Activated CD4-positive, alpha-beta T cell treated with anti-CD3 and anti-CD28 coated beads for 1 hour (primary cell): ENCODE measurements at places on chromosomes 12 and 14.

DNA sequence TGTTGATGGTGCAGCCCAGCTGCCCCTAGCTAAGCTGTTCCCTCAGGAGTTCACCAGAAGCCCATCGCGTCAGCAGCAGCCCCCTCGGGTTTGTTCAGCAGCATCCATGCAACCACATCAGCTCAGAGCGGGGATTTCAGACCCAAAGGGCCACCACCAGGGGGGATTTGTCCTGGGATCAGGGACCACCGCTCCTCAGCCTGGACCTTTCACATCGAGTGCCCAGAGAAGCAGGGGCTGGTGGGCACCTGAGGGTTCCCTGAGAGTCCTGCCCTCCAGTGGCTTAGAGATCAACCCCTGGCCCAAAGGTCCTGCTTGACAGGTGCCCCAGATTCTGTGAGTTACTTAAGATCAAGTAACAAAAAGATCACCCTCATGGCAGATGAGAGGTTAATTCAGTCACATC lies 65.9 kb upstream of the C14orf180 start:
- no peak for DNase-seq

- DNase-seq = no peak
These were observed 15.4 kb downstream of the BHLHE41 start for GRCh38 chr12:26109343-26109881.

DNA sequence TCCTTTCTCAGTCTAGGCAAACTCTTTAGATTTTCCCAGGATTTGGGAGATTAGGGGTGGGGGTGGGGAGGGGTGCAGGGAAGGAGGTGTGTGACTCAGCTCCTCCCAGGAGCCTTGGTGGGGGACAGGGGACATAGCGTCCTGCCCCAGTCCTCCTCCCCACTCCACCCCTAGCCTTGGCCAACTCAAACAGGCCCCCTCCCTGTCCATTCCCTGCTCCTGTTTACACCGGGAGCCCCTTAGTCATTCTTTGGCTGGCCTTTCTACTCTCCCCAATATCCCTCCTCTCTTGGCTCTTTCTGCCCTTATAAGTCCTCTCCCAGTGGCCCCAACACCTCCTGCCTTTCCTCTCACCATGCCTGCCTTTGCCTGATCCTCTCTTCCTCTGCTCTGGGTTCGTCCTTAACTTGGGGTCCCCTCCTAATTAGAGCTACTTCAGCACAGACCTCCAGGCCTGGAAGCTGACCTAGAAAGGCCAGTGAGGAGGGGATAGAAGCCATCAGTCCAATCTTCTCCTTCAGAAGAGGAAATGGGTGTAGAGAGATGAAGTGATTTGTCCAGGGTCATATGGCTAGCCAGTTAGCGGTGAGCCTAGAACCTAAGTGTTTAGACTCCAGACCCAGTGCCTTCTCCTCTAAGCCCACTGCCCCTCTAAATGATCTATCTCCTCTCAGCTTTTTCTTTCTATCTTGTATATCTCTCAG lies 2.3 kb upstream of the ITGA5 start:
- no peak for DNase-seq

DNA sequence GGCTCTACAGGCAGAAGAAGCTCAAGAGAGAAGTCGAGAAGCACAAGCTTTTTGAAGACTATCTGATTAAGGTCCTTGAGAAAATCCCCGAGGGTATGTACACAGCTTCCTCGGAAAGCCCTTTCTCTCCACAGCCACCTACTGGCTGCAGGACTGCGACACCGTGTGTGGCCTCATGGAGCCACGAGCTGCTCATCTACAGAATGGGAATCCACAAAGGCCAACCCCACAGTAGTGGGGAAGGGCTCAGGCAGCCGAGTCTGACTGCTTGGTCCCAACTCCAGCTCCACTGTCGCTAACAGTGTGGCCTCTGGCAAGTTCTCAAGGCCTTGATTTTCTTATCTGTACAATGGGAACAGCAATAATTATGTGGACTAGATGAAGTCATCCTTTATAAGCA lies 2.5 kb downstream of the CCDC197 start:
- DNase-seq = no peak

DNA sequence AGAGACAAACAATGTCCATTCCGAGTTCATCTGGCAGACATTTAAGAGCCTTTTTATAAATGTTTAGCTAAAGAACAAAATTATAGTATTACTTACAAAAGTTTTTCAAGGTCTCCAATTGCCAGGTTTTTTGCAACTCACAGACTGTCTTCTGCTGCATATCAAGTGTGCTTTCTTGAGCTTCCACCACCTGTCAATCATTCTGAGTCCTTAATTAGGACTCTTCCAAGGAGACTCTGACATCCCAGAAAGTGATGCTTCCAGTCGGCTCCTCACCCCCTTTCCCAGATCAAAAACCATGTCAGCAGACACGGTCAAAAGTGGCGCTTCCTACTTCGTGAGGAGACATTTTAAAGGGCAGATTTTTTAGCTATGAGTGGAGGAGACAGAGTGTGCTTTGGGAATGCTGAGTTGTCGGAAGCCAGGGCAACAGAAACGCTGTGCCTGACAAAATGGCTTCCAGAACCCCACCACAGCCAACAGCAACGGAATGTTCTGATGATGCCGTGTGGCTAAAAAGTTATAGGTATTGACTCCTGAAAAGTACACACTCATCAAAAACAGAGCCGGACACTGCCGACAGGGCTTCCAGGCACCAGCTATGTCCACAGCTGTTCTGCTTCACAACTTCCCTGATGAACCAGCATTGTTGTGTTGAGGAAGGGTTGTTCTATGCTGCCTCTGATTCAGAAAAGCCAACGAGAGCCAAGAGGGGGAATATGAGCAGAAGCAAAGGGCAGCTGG lies 116.1 kb upstream of the SLC35F4 start:
- DNase-seq = no peak

- DNase-seq = no peak
These were observed 8.8 kb downstream of the ATP5MC2 start for GRCh38 chr12:53667080-53667479.

GRCh38 chr14:55425091-55425490 lies 13.5 kb upstream of the ATG14 start:
- no peak for DNase-seq

GRCh38 chr12:106897082-106897481 lies 58.6 kb upstream of the TMEM263 start:
- DNase-seq = no peak

- DNase-seq = no peak
These were observed 20.1 kb downstream of the NID2 start for GRCh38 chr14:52048641-52049204.

GRCh38 chr12:113659015-113659414 lies 187.3 kb upstream of the LHX5 start:
- DNase-seq = no peak

GRCh38 chr12:2682296-2683251 lies 112.2 kb upstream of the FKBP4 start:
- DNase-seq = peak; percentile 26

- DNase-seq = no peak
These were observed 16.3 kb downstream of the LUM start for GRCh38 chr12:91094957-91095356.

- no peak for DNase-seq
These were observed 43.8 kb downstream of the KRT80 start for GRCh38 chr12:52147964-52148463.

GRCh38 chr12:91347481-91348214 lies 165.0 kb upstream of the DCN start:
- DNase-seq = no peak

GRCh38 chr12:107372229-107372658 lies 278.9 kb upstream of the CRY1 start:
- DNase-seq = no peak

- no peak for DNase-seq
These were observed 6.0 kb downstream of the SYT1 start for GRCh38 chr12:78870539-78870938.

- DNase-seq = no peak
These were observed 6.9 kb upstream of the SPRYD4 start for GRCh38 chr12:56461235-56462159.

DNA sequence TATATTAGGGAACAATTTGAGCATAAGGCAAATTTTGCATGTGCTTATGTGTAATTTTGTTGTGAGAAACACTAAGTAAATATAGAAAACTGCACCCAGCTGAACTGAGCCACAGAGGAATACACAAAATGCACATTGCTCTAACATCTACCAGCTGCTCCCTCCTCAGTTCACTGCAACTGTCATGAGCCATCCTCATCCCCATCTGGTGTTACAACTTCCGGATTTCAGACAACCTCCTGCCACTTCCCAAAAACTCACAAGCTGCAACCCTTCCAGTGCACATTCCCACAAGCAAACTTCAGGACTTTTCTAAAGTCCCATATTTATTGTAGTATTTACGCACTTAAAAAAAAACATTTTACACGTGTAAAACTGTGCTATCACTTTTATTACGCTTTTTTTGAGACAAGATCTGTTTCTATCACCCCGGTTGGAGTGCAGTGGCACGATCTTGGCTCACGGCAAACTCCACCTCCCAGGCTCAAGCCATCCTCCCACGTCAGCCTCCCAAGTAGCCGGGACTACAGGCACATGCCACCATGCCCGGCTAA lies 169.1 kb upstream of the TBX3 start:
- DNase-seq = no peak

GRCh38 chr12:49703647-49704137 lies 3.5 kb downstream of the FMNL3 start:
- DNase-seq = peak; percentile 23

DNA sequence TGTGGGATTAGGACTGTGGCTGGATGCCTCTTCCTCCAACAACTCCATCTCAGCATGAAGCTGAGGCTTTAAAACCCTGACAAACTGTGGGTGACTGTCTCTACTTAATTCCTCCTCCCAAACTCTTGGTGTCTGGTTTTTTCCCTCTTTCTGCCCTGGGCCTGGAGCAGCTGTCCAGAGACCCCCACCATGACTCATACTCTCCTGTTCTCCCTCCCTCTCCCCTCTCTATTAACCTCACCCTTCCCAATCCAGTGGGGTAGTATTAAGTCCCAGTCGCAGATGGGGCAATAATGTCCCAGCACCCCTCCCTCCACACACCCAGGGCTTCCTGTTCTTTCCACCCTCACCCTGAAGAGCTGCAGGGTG lies 2.0 kb upstream of the DNAJC14 start:
- no peak for DNase-seq

GRCh38 chr12:102232446-102232845 lies 34.8 kb upstream of the PMCH start:
- DNase-seq = no peak

DNA sequence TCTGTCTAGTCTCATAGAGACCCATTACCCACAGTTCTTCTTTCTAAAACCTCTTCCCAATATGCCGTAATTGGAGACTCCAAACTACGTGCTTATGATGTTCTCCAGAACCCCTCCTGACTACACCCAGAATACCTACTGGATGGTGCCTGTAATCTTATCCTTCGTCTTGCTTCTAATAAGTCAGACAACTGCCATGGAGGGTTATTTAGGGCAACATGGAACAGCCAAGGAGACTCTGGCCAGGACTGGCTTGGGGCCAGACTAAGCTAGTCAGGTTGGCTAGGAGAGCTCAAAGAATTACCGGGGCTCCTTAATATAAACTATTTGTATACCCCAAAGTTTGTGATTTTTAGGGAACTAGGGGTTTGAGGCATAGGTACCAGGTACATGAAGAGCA lies 6.8 kb downstream of the PFKM start:
- DNase-seq = no peak

DNA sequence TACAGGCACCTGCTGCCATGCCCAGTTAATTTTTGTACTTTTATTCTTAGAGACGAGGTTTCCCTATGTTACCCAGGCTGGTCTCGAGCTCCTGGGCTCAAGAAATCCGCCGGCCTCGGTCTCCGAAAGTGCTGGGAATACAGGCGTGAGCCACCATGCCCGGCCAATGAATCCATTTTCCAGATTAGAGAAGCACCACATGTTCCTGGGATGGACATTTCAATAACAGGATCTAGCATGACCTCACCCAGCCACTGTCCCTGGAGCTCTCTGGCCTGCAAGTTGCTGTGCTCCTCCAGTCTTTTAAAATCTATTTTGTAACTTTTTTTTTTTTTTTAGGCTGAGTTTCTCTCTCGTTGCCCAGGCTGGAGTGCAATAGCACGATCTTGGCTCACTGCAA lies 2.2 kb downstream of the GPR132 start:
- DNase-seq = no peak

DNA sequence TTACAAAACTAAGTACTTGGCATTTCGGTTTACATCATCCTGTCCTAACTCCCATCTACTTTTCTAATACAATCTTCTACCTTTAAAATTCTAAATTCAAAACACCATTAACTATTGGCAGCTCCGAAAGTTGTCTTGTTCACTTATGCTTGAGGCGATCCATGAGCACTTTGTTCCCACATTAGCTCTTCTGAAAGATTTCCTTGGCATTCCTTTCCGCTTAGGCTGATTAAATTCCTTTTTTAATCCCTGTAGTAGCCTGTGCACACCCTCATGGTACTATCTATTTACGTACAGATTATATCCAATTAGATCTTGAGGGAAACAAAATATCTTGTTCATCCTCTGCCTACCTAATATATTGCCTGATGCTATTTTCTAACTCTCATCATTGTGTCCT lies 480.7 kb downstream of the PRKD1 start:
- no peak for DNase-seq

- DNase-seq = no peak
These were observed 197.0 kb downstream of the SLC41A2 start for GRCh38 chr12:104761091-104761490.

GRCh38 chr12:96493106-96493505 lies 3.7 kb downstream of the CFAP54 start:
- DNase-seq = no peak

- DNase-seq = no peak
These were observed 229.4 kb downstream of the ZFP36L1 start for GRCh38 chr14:68563251-68564131.

DNA sequence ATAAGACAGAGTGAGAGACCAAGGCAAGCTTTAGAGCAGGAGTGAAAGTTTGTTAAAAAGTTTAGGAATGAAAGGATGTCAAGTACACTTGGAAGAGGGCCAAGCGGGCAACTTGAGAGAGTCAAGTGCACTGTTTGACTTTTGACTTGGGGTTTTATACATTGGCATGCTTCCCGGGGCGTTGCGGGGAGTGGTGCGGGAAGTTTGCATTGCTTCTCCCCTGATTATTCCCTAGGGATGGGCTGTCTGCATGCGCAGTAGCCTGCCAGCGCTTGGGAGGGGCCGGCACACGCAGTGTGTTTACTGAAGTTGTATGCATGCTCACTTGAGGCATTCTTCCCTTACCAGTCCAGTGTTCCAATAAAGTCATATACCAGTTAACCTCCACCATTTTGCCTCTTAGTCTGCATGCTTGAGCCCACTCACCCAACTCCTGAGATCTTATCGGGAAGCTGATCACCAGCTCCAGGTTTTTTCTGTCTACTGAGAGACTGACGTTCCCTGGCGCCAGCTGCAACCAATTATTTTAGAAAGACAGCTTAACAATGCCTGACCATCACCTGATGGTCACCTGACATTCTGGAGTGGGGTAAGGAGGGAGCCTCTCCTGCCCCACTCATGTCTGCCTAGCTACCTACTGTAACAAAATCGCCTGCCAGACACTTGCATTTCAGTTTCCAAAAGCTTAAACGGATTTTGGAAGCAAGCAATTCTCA lies 53.2 kb downstream of the DACT1 start:
- no peak for DNase-seq

DNA sequence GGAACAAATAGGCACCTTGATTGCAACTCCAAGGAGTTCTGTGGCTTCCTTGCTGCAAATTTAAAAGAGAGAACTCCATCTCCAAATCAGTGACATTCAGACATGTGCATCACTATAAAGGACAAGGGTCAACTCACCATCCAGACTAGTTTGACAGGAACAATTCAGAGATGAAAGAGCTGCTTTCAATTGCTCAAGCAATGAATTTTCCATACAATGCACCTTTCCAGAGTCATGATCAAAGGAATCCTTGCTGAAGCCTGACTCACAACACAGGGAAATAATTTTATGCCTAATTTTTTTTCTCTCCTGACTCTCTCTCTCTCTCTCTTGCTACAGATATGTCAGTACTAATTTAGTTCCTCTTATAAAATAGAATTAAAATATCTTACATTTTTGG lies 380.5 kb upstream of the GARIN6 start:
- DNase-seq = no peak
